Osteocyte (in vitro differentiated cells): ENCODE measurements at places on chromosomes 3 and 15.

DNA sequence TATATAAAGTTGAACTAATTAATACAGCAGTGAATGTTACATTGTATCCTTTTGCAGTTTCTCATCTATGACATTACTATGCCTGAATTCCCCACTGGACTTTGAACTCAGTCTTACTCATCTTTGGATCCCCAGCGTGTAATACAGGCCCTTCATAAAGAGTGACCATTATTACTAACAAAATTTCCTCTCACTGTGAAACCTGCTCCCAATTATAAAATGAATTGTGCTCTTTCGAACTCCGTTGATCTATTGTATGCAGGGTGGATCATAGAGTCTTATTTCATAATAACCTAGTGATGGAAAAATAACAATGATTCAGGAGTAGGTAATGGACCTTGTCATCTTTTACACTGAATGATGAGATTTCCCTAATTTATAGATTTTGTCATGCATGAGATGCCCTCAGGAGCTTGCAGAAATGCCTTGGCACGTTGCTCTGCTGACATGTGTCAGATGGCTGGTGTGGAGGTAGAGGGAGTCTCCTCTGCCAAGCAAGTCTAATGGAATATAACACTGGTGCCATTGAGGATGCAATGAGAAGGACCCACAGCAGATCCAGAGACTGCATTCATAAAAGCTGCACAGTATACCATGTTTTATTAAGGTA is 25.5 kb downstream of the B3GNT5 start:
- DNase-seq, result no peak

DNA sequence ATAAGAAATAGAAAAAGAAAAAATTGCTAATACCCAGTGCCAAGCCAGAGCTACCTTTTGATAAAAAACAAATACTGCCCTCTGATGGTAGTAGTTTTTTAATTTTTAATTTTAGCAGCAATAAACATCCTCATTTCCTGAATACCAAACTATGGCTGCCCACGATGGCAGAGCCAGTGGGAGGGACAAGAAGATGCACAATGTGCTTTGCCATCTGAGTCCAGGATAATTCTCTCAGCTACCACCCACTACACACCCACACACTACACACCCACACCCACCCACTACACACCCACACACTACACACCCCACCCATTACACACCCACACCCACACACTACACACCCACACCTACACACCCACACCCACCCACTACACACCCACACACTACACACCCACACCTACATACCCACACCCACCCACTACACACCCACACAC is 17.8 kb downstream of the CEP19 start:
- peak; percentile 48 for DNase-seq

GRCh38 chr3:87733671-87734367 is 325.0 kb downstream of the CGGBP1 start:
- no peak for DNase-seq

- no peak for DNase-seq
Observed at GRCh38 chr3:60643831-60644230, 607.4 kb downstream of the FHIT start.

- DNase-seq, result no peak
Observed at GRCh38 chr3:172202797-172203196, 163.4 kb downstream of the FNDC3B start.

DNA sequence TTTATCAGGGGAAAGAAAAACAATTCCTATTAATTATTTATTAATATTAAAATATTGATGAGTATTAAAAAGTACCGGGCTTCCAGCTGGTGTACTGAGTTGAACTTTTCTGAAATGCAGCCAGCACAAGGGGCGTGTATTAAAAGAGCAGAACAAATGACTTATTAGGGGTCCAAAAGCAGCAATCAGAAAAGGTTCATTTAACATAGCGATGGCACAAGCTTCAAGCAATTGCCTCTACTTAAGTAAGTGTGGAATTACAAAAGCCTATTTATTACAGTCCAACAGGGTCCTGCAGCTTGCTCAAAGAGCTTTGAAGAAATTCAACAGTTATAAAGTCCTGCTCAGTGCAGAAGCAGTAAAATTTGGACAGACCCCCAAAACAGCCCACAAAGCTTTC is 285.6 kb downstream of the EPHA3 start:
- no peak for DNase-seq

DNA sequence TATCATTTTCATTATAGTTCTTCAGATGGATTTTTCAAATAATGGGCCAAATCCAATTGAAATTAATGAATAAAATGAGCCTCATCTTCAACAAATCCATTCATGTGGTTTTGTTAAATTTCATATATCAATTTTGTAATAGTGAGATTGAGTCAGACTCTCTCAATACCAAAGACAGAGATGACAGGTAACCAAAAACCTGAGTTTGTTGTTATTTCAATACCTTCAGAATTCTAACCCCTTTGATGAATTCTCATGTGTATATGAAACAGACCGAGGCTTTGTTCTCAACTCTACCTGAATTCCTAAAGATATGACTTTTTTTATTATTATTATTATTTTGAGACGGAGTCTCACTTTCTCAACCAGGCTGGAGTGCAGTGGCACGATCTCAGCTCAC is 92.8 kb downstream of the FOXP1 start:
- DNase-seq, result no peak

DNA sequence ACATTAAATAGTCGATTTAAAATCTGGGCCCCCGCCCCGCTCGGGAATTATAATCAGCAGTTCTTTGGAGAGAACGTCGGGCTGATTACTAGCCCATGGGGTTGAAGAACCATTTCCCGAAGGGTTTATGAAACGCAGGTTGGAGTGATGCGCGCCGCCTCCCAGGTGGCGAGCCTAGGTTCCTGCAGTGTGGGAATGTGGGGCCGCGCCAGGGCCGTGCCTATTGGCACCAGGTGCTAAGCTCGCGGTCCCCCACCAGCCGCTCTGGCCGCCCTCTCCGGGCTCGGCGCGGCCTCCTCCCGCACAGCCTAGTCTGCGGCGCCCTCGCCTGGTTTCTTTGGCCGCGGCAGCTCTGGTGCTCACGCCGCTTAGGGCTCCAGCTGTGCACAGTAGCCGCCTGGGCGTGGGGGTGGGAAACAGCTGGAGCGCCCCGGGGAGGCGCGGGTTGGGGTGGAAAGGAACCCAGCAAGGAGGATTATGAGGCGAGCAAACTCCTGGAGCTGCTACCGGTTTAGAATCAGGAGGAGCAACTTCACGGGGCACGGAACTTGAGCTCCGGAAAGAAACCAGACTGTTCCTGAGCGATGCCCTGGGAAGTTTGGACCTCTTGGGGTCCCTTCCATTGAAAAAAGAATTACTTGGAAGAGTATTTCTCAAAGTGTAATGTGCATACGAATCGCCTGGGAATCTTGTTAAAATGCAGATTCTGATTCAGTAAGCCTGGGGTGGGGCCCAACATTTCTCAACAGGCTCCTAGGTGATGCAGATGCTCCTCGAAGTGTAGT is 5.6 kb upstream of the MECOM start:
- DNase-seq, result peak; percentile 89

- DNase-seq, result no peak
Observed at GRCh38 chr3:162103808-162104207, 607.2 kb downstream of the OTOL1 start.

DNA sequence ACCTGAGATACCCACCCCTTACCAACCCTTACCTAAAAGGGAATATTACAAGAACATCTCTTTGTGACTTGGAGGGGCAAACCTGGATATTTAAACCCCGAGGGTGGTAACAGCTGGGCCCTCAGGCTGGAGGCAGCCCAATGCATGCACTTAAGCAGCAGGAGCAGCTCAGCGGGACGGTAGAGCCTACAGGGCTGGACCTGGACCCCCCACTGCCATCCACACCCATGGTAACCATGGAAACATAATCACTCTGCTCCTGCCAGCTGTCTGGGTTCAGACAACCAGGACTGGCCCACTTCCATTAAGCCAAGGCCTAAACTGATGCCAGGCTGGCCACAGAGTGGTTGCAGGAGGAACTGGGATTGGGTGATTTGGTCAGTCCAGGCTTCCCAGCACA is 52.8 kb downstream of the ETFA start:
- no peak for DNase-seq

GRCh38 chr3:77906102-77906709 is 866.3 kb downstream of the ROBO2 start:
- DNase-seq, result no peak

- no peak for DNase-seq
Observed at GRCh38 chr3:3579658-3580057, 219.6 kb upstream of the LRRN1 start.

DNA sequence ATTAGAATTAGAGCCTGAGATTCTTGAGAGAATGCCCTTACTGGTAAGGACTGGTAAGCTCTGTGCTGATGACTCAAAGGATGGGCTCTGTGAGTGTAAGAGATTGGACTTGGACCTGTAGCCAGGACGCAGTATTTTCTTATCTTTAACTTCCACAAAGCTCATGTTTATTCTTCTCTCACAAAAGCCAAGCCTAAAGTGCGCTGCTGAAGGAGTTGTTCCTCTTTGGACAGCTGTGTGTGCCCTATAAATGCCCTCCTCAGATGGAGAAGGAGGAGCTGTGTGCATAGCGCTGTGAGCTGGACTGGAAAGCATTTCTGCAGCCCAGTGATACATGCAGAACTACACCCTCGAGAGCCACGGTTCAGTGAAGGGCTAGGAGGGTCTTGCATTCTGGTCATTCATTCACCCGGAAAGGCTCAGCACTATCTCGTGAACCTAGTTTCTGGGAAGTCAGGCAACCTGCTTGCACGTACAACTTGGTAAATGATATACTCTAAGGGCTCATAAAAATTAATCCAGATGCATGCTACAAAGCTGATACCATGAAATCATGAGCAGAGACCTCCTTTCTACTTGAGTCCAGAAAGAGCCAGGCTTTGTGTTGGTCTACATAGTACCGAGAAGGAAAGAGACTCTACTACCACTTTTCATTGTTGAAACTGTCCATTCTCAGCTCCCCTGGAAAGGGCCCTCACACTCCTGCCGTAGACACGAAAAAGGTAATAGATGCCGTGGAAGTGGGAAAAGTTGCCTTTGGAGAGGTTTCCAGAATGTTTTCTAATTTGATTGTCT is 103.0 kb upstream of the TBL1XR1 start:
- no peak for DNase-seq

- DNase-seq, result no peak
Observed at GRCh38 chr3:105140899-105141367, 225.8 kb upstream of the ALCAM start.

GRCh38 chr3:116356056-116356455 is 89.2 kb downstream of the LSAMP start:
- no peak for DNase-seq

- DNase-seq, result no peak
Observed at GRCh38 chr3:184384856-184385422, 5.1 kb downstream of the CHRD start.
